DND-41 (cell line): ENCODE measurements at places on chromosomes 4 and X.

DNA sequence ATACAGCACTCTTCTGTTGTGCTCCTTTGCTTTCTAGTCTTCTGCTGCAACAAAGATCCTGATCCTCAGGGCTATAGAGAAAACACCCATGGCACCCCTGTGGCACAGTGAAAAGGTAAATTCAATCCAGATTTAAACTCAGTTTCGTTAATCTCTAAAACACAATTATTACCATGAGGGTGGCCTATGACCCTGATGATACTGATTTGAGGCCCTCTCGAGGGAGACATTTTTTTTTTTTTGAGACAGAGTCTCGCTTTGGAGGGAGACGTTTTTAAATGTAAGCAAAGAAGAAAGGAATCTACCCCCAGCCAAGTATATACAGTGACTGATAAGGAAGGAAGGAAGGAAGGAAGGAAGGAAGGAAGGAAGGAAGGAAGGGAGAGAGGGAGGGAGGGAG, 967.8 kb upstream of the DIAPH2 start:
- DNase-seq, result no peak

DNA sequence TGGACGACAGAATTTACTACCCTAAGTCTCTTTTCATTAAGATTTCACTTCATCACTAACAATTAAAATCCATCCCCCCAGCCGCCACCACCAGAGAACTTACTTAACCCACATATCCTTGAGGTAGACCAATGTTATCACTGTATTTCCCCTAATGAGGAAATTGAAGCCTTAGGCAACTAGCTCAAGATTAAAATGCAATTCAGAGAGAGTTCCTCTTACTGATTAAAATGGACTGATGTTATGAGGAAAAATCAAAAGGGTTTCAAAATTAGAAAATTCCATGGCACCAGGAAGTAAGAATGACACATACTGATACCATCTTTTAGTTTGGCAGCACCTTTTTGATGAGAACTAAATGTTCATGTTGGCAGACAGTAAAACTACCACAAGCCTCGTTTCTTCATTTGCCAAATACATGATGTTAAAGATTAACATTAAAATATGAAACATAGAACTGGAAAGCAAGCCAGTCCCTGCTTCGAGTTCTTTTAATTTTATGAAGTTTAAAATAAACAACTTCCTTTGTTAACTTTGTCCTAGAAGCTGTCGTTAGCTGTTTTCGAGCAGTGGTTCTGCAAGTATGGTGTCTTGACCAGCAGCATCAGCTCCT, 69.3 kb upstream of the CCDC160 start:
- DNase-seq, result no peak

DNA sequence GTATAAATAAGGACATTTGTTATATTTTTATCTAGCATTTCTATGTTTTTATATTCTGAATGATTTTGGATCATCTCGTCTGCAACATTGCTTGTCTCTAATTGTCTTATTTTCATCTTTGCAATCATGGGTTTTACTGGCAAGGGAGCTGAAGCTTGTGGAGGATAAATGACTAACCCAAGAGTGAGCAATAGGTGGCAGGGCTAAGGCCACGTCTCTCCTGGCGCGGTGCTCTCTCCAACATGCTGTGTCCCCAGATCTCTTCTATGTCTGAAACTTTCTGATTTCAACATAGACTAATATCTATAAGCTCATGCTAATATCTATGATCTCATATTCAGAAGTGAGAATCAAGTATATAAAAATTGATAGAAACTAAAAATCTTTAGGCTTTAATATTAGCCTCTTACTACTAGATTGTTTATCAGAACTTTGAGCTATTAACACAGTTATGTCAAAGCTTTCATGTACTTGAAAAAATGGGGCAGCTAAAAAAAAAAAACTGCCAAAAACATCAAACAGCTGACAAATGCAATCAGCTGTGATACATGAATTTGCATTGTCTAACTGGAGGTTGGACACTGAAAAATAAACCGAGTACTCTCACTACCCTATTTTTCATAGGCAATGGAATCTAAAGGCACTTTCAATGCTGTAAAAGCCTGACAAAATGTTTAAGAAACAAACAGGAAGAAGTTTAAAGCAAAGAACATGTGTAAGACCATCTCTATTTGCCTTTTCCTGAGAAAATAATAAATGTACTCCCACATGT, 169.2 kb downstream of the TMA16 start:
- DNase-seq, result no peak

- peak; percentile 79 for DNase-seq
Observed at GRCh38 chrX:13087322-13088155, 43.1 kb upstream of the FAM9C start.

DNA sequence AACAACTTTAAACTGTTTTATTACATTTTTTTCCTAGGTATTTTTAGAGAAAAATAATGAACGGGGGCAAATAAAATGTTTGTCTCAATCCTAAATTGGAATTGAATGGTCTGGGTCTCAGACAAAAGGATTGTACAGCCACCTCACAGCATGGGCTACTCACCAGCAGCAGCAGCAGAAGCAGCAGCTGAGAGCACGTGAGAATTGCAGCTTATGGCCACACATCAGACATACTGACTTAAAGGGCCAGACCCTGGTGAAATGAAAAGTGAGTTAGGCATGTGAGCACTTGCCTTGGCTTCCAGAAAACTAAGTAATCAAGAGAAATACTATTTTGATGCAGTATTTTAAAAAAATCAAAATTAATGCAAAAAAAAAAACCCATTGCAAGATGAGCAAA, 56.6 kb downstream of the AASDH start:
- DNase-seq, result no peak

DNA sequence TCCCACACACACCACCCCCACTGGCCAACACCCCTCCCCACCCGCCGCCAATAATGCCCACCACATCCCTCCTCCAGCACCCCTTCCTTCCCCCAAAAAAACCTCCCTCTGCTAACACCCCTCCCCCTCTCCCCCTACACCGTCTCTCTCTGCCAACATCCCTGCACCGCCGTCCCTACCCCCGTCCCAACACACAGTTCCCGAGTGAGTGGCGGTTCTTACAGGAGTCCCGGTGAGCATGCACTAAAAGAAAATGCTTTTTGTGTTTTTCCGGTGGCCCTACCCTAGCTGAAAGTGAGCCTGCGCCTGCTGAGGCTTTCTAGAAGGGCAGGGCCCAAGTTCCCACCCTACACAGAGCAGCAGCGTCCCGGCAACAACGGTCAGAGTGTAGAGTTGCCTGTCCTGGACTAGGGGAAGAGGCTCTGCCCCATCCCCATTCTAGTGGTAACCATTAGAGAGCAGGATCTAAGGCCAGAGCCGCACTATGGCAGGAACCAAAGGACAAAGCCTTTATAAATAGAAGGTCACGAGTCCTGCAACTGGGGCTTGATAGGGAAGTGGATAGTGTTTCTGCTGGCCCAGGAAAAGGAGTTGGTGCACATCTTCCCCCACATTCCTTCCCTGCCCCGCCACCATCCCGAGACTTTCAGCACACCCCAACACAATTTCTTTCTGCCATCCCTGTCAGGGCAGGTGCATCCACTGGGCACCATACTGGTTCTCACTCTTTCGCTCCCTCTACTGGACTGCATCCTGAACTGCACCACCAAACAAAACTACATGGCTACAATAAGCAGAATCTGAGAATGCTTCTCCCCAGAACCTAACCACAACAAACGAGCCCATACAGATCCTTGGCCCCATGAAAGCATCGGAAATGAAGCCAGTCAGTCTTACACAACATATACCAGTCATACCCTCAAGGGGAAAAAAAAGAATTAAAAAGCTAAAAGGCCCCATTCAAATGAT, 78.1 kb upstream of the PAGE3 start:
- DNase-seq, result peak; percentile 56

- DNase-seq, result no peak
Observed at GRCh38 chr4:170256807-170257206, 167.1 kb upstream of the AADAT start.

DNA sequence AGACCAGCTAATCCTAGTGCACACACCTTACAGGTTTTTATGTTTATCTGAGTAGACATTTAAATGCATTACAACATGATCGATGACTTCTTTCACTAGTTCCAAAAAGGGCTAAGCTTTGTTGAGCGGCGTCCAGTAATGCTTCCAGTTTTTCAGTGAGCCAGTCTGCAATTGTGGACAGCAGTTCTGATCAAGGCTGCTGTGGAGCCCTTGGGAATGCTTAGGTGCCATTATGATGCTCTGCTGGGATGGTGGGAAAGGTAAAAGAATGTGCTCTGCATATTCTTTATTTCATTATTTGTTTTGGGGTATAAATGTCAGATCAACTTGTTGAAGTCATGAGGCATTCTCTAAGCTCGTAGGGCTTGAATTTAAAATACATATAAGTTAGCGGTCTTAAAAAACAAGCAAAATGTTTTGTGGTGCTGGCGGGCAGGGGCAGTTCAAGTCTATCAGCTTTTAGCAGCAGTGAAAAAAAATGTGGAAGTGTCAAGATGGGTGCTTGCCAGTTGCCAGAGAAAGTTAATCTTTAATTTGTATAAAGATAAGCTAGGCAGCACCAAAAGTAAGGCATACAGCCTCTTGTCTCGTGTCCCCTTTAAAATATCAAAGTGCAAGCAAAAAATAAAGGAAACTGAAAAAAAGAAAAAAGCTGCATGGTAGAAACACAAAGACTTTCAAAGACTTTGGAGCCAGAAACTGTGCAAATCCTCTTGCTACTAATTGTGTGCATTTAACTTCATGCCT, 5.8 kb downstream of the MID1IP1 start:
- no peak for DNase-seq

- no peak for DNase-seq
Observed at GRCh38 chr4:8383451-8384160, 56.9 kb downstream of the ACOX3 start.

DNA sequence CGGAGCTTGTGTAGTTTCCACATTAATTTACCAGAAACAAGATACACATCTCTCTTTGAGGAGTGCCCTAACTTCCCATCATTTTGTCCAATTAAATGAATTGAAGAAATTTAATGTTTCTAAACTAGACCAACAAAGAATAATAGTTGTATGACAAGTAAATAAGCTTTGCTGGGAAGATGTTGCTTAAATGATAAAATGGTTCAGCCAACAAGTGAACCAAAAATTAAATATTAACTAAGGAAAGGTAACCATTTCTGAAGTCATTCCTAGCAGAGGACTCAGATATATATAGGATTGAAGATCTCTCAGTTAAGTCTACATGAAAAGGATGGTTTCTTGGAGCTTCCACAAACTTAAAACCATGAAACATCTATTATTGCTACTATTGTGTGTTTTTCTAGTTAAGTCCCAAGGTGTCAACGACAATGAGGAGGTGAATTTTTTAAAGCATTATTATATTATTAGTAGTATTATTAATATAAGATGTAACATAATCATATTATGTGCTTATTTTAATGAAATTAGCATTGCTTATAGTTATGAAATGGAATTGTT, at the start of gene FGB:
FGB (plus strand) TSS at position 315 of the 558 bp plus-strand sequence; CDS start at position 323, 8 bp downstream.
- DNase-seq, result no peak

GRCh38 chrX:115894087-115894486, 276.5 kb upstream of the AGTR2 start:
- DNase-seq, result no peak

DNA sequence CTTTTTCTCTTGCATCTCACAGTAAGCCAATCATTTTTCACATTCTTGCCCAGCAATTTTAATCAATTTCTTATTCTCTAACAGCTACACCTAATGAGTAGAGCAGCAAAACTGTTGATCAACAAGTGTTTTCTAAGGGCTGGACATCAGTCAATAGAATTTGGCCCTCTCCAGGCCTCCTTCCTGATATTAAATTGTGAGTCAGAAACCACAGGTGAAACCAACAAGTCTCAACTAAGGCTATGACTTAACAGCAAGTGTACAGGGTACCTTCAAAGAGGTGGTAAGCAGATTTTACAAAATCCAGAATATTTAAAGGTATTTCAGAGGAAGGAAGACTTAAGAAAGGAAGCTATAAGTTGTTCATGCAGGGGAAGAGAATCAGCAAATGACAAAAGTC, 156.5 kb upstream of the ARHGAP24 start:
- DNase-seq, result no peak

DNA sequence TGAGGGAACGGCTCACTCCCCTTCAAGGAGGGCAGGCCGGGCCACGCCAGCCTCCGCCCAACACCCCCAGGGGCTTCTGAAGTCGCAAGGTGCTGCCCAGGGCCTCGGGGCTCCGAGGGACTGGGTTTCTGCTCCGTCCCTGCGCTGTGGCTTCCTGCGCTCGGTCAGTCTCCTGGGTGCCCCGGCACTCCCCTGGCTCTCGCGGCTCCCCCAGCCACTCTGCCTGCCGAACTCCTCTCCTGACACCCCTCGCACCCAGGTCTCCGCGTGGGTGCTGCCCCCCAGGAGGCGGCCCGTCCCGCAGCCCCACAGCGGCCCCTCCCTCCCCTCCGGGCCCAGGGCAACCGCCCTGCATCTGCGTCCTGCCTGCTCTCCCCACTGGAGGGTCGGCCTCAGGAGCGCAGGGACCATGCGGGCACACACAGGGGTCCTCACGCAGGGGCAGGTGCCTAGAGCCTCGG, 151.9 kb downstream of the AFAP1 start:
- DNase-seq, result no peak
